GDM1 (cell line): ENCODE measurements at places on chromosomes 7 and 10.

GRCh38 chr7:37000511-37000910 is 276.2 kb upstream of the AOAH start:
- DNase-seq = no peak

DNA sequence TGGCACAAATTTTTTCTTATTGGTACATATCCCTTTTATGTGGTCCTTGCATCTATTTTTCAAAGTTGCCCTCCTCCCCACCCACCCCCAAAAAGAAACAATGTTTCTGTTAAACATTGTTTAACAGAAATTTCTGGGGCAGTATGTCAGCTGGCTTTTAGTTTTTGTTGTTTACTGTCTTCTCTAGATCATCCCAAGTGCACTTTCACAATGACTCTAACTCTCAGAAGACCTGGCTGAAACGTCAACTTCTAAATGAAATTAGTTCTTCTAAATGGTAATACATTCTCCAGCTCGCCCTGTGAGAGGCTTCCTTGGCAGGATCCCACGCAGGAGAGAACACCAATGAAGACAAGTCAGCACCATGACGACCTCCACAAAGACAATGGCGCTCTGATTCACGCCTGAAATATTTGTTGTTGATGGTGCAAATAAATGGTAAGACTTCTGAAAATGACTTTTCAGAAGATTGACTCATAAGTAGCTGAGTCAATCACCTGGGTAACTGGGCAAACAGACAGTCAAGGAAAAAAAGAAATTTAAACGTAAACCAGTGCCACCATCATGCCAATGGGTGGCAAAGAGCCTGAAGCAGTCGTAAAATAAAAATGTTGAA is 293.7 kb downstream of the FZD1 start:
- DNase-seq = no peak

DNA sequence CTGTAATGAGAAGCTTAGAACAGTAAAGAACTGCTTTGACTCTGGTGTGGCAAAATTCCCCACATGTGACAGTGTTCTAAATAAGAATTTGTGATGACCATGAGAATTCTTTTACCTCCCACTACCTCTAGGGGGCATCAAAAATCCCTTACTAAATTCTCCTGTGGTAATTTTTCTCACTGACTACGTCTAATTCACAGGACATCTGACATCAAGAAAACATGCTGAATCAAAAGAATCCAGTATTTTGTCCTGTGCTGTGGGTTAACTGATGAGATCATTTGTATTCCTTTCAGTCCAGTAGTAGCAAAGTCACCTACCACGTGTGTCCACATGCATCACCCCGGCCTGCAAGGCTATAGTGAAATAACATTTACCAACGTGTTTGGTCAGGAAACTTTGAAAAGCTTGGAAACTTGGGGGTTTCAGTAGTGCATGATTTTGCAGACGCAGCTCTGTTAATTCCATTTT is 103.8 kb downstream of the ATE1 start:
- DNase-seq = peak; percentile 11

DNA sequence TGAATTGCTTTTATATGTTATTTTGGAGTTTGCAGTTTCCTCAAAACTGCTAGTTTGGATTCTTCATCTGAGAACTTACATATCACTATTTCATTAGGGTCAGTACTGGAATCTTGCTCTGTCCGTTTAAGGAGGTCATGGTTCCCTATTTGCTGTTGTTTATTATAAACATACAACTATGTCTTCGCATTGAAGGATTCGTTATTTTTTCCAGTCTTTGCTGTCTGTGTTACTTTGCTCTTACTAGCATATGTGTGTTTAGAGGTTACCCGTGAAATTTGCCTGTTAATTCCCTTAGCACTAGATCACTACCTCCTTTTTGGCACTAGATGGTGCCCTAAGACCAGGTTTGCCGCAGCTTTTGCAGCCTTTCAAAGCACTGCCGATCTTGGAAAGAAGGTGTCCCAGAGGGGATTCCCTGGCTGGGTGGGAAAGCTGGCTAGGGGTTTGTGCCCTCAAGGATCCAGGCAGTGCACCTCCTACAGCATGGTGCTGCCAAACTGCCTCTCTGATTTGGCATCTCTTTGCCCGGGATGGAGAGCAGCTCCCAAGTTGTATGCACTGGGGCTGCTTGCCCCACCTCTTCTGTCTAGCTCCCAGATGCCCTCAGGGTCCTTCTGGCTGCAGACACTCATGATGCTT is 103.1 kb upstream of the APBB1IP start:
- peak; percentile 52 for DNase-seq

GRCh38 chr7:101315336-101315735 is 6.3 kb downstream of the IFT22 start:
- peak; percentile 18 for DNase-seq

GRCh38 chr10:93198401-93199131 is 124.9 kb downstream of the CYP26A1 start:
- DNase-seq = no peak

DNA sequence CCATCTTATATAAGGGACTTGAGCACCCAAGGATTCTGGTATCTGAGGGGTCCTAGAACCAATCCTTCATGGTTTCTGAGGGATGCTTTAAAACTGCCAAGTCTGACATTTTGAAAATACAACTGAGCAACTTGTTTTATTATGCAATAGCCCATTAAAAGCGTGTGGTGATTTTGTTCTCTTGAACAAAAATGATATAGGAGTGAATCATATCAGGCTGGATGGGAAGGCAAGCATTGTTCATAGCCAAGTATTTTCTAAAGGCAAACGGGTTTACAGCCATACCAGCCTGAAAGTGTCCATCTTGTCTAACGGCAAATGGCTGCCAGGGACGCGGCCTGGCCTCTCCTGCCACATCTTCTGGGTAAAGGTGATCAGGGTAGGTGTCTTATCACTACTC is 23.4 kb downstream of the RPP38 start:
- no peak for DNase-seq

DNA sequence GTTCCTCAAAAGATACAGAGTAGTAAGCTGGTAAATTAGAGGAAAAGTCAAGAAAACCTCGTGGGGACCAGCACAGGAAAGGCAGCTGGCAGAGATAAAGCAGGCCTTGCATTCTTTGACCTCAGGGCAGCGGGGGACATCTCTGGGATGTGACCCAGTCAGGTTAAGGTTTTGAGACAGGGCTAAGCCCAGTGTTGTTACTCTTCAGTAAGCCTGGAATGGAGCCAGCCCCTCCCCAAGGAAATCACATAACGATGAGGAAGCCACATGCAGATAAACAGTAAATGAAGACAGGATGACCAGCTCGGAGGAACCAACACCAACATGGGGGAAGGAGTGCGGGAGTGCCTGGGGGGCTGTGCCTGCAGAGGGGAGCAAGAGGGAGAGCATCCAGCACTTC is 99.6 kb downstream of the JAZF1 start:
- peak; percentile 34 for DNase-seq
